T-helper 2 cell (primary cell): ENCODE measurements at places on chromosomes 11 and 22.

- DNase-seq, result no peak
These were observed 33.3 kb downstream of the EXT2 start for GRCh38 chr11:44128729-44129128.

GRCh38 chr22:36286096-36286957 is 33.4 kb downstream of the APOL1 start:
- DNase-seq, result peak; percentile 43

DNA sequence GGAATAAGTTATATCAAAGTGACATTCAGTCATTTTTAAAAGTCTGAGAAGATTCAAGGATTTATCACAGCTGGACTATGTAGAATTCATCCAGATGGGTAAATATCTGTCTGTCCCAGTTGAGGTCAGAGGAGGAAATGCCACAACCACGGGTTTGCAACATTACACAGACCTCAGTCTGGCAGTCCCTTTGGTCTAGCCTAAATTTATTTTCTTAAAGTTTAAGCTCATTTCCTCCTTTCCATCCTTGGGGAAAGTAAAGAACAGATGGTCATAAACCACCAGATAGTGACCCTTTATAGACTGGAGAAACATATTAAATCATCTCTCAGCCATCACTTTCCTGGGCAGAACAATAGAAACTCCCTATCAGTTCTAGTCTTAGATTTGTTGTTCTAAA is 238.4 kb upstream of the DDI1 start:
- DNase-seq, result no peak

GRCh38 chr11:11380883-11381282 is 27.8 kb upstream of the CSNK2A3 start:
- DNase-seq, result no peak

- DNase-seq, result no peak
These were observed 1.8 kb upstream of the SHISAL1 start for GRCh38 chr22:44314425-44315067.

GRCh38 chr11:76252631-76253070 is 46.3 kb upstream of the WNT11 start:
- DNase-seq, result no peak

GRCh38 chr11:89205378-89205777 is 27.7 kb downstream of the TYR start:
- DNase-seq, result no peak

- DNase-seq, result no peak
These were observed 23.7 kb upstream of the MS4A6A start for GRCh38 chr11:60206616-60207015.

- DNase-seq, result no peak
These were observed 194.1 kb upstream of the TENM4 start for GRCh38 chr11:79634905-79635304.

- DNase-seq, result no peak
These were observed 8.5 kb downstream of the ABCC8 start for GRCh38 chr11:17468122-17468521.

DNA sequence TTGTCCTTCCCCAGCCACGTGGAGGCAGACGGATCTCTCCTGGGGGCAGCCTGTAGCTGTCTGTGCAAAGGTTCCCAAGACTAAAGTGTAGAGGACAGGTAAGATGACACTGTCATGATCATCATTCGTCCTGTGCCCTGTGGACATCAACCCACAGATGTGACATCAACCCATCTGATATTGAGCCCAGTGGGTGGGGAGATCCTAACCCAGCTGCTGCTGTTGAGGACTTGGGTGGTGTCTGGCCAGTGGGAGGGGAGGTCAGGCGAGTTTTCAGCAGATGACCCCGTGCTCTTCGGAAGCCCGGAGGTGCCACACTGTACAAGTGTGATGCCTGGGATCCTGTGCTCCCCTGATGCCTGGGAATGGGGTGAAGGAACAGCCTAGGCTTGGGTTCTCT is 1.2 kb upstream of the GAL start:
- DNase-seq, result no peak

DNA sequence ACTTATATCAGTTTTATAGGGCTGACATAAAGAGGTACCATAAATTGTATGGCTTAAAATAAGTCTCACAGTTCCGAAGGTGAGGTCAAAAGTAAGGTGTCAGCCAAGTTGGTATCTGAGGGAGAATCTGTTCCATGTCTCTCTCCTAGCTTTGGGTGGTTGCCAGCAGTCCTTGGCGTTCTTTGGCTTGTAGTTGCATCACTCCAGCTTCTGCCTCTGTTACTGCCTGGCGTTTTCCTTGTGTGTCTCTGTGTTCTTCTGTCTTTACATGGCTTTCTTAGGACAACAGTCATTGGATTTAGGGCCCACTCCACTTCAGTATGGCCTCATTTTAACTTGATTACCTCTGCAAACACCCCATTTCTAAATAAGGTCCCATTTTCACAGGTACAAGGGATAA is 16.7 kb downstream of the MMP7 start:
- no peak for DNase-seq

DNA sequence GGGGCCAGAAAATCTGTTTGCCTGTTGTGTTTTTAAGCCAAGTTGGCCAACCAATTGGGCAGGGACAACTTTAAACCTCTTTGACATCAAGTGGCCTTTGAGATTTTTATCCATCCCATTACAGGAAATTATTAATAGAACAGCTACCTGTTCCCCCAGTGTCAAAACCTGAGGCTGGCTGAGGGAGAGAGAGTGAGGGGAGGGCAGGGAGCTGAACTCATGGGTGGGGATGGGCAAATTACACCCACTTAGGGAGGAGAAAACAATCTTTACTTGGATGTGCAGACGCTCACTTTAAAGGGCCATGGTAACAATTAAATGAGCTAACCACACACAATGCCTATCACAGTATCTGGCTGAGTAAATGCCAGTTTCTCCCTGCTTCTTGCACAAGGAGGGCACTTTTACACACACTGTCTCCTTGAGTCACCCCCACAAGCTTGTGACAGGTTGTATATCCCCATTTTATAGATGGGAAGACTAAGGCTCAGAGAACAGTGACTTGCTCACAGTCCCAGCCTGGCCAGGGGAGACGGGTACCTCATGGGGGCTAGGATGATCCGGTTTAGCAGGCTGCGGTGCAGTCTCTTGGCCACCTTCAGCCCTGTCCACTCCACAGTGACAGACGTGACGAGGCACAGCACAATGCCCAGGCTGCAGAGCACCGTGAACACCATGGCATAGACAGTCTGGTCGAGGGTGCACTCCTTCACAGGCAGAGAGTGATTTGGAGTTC is 17.8 kb upstream of the KCNJ11 start:
- no peak for DNase-seq

DNA sequence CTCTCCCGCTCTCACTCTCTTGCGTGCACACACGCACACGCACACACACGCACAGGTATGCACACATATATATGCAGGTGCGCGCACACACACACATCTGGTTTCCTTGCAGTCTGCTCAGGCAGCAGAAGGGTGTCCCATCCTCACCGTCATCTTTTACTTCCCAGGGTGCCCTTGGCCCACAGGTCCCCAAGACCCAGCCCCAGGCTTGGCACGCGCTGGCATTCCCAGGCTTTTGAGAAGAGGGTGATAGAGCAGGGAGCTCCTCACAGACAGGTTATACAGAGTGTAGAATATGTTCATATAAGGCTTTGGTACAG is 52.0 kb upstream of the SPATA19 start:
- DNase-seq, result no peak

DNA sequence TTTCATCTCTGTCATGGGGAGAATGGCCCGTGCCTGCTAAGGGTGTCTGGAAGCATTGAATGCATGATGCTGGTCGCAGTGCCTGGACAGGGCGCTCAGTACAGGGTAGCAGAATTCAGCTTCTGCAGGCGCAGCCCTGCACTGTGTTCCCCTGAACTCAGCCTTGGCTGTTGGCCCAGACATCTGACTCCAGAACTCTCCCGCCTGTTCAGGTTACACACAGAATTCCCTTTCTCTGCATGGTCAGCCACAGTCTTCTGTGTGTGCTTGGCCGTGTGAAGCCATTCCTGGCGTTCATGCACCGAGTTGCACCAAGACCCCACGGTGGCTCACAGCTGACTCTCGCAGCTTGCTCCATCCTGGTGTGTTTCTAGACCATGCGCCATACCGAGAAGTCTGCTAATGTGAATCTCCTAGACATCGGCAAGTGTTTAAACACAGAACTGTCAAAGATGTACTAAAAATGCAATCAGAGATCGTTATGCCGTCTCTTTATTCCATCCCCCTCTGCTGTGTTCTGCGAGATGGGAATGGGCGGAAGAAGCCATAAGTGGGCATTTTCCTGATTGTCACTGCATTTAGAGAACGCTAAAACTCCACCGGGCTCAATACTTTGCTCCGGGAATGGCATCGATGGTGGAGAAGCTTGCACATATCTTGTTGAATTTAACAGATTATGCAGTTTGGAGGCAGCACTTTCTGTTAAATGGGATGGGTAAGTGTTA is 55.6 kb downstream of the MPPED1 start:
- DNase-seq, result no peak

DNA sequence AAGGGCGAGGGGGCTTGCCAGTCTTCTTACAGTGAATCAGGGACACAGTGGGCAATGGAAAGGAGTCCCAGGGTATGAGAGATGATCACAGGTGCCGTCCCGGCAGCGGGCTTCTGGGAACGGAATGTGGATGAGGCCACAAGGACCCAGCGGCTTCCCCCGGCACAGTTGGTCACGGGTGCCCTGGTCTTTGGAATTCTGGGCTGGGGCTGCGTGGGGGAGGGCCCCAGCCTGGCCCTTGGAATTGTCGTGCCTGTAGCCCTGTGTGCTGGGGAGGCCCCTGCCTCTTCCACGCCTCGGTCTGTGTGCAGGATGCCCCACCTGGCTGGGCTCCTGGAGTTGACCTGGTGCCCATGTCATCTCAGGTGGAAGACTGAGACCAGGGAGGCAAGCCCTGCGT is 76.6 kb downstream of the FBLN1 start:
- DNase-seq, result no peak

- no peak for DNase-seq
These were observed 46.6 kb upstream of the MMP7 start for GRCh38 chr11:102577182-102577581.

GRCh38 chr11:45287316-45287903 is 1.3 kb upstream of the SYT13 start:
- DNase-seq, result no peak

DNA sequence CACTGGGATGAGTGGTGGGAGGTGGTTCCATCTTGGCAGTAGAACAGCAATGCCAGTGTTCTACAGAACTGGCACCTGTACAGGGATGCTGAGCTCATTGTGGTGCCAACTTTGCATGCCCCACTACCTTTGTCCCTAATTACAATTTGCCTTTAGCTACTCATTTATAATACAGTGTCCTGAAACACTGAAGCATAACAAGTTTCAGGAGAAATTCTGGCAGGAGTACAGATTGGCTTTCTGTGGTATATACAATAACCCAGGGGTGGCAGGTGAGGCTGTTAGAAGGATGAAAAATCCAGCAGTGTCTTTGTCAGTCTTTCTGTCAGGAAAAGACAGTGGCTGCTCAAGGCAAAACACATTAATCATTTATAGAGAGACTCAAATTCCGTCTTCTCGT is 240.3 kb downstream of the FAM76B start:
- DNase-seq, result no peak

DNA sequence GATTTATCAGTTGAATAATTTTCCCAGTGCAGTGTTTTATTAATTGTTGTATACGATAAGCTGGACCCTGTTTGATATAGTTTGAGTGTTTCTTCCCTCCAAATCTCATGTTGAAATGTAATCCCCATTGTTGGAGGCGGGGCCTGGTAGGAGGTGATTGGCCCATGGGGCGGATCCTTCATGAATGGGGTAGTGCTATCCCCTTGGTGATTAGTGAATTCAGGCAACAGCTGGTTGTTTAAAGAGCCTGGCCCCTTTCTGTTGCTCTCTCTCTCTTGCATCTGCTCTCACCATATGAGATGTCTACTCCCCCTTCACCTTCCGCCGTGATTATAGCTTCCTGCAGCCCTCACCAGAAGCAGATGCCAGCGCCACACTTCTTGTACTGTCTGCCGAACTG is 1.5 kb downstream of the OR5A1 start:
- no peak for DNase-seq

DNA sequence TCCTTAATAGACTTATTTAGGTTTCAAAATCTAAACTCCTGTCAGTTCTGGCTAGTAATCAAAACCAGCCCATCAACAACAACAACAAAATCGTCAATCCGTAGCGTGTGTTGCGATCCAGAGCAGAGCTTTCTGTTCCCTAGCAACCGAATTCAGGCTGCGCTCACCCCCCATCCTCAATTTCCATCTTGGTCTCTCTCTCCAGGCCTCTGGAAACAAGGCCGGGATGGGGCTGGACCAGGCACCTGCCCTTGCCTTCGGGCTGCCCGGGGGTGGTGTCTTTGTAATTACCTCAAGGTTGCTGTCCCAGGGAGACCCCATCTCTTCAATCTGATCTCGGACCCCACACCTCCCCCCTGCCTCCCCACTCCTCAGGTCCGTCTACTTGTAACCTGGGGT is 1341.5 kb downstream of the BRD1 start:
- DNase-seq, result no peak

- DNase-seq, result no peak
These were observed 15.6 kb downstream of the NPTXR start for GRCh38 chr22:38828191-38828590.

DNA sequence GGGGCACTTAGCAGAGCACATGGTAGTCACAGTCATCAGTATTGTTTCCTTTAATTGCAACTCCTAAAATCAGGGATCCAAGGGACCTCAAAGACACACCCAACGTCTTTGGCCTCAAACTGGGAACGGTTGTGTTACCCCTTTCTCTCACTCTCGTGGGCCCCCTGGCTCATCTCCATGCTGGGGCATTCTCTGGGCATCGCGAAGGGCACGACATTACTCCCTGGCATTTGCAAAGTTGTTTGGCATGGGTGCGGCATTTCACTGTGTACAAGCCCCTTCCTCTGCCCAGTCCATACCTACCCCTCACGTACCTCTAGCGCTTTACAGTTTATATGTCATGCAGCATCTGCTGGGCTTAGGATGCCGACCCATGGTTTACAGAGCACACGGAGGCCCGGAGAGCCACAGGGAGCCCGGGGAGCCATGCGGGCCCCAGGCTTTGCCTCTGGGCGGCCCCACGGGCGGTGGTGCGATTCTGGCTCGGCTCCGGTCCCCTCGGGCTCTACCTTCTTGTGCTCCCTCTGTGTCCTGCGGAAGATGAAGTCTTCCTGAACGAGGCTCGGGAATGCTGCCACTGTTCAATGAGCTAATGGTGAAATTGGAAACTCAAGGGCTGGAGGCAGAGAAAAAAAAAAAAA is 21.9 kb upstream of the CACNG2 start:
- DNase-seq, result no peak

DNA sequence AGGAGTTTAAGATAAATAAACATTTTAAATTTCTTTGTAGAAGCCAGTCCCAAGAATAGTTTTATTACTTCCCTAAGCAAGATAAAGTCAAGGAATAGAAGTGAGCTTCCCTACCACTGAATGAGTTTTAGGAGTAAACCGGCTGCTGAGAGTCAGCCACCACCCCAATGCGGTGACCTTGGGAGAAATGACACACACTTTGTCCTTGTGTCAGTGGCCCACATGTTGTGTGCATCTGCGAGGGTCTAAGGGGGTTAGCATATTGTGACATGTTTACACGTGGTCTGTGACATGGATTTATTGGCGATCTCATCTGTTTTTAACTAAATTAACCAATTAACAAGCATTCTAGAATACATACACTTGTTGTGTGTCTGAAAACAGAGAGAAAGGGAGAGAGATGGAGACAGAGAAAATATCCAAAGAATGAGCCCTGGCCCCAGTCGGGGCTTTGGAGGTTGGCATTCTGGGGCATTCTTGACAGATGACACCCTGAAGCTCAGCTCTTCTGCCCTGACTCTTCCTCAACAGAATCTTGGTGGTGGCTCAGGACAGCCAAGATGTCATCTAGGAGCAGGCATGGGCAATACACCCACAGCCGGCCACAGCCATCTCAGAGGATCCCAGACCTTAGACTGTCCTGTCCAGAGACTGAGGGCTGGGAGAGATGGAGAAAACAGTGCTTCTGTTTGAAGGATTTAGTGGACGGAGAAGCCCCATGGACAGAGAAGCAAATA is 29.7 kb upstream of the TMPRSS4 start:
- no peak for DNase-seq
